ENCODE measurements at places on chromosomes 11 and 22.

DNA sequence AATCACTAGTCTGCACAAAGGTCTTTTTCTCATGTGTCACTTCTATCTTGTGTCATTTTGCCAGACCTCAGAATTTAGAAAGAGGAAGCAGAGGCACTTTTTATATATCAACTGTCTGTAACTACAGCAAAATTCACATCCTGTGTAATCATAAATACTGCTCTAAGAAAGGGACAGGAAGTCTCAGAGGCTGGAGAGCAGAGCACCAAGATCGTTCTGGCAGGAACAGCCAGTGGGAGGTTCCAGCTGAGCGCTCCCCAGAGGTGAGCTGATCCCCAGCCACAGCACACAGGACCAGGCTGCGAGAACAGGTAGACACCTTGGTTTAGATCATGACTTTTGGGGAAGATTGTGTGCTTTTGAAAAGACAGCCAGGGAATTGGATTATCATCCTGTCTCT lies at the start of gene MS4A7:
Gene MS4A7 (plus strand): TSS at position 179 of the 400 bp plus-strand sequence. CDS start 4,610 bp downstream, outside the sequence.
- no peaks in the 10 kb centered on the region for H3K27me3 ChIP-seq
- no peaks in the 10 kb centered on the region for H3K4me1 ChIP-seq
- no peaks in the 10 kb centered on the region for H3K36me3 ChIP-seq
- DNase-seq = no peak
- no peak within 1 kb of the TSS for H3K27ac ChIP-seq

DNA sequence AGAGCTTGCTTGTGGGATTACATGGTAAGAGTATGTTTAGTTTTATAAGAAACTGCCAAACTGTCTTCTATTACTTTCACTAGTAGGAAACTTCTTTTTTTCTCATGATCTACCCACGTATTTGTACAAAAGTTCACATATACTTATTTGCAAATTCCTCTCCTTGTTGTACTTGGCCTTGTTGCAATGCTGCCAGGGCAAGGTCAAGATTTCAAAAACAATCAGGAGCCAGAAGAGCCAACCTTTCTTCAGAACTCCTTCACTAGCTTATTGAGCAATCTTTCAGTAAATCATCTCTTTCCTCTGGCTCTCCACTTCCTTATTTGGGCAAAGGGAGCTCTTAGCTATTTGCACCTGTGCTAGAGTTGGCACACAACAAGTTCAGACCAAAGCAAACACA lies 9.7 kb downstream of the SRSF8 start:
- H3K27me3 ChIP-seq = no peaks in the 10 kb centered on the region
- H3K4me3 ChIP-seq = no peak overlapping the region
- no peak for DNase-seq
- H3K4me1 ChIP-seq = no peaks in the 10 kb centered on the region
- H3K36me3 ChIP-seq = no peaks in the 10 kb centered on the region

GRCh38 chr22:28867191-28867590 lies 16.2 kb upstream of the ZNRF3 start:
- peaks cover 3% of the 10 kb centered on the region for H3K27me3 ChIP-seq
- no peak overlapping the region for H3K27ac ChIP-seq
- no peaks in the 10 kb centered on the region for H3K36me3 ChIP-seq
- no peak overlapping the region for H3K4me3 ChIP-seq
- no peak for DNase-seq
- H3K4me1 ChIP-seq = no peaks in the 10 kb centered on the region

DNA sequence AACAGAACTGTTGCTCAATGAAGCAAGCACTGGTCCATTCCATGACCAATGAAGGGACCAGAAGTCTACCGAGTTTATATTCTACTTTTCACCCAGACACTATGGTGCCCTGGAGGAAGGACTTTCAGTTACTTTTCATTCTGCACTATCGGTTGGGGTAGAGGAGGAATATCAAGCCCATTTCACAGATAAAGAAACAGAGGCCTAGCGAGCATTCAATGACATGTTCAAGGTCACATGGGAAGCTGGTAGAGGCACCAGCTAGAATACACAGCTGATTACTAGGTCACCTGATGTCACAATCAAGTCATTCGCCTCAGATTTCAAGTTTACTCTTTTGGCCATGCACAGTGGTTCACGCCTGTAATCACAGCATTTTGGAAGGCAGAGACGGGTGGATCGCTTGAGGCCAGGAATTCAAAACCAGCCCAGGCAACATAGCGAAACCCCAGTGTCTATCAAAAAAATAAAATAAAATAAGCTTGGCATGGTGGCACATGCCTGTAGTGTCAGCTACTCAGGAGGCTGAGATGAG lies 17.6 kb upstream of the PRG2 start:
- H3K27ac ChIP-seq = no peak overlapping the region
- no peak for DNase-seq
- H3K36me3 ChIP-seq = peaks cover 4% of the 10 kb centered on the region
- no peaks in the 10 kb centered on the region for H3K27me3 ChIP-seq
- no peaks in the 10 kb centered on the region for H3K4me1 ChIP-seq
